ENCODE measurements at places on chromosomes 6 and 20.

- DNase-seq = no peak
Observed at GRCh38 chr20:25125636-25126035, 43.7 kb upstream of the VSX1 start.

DNA sequence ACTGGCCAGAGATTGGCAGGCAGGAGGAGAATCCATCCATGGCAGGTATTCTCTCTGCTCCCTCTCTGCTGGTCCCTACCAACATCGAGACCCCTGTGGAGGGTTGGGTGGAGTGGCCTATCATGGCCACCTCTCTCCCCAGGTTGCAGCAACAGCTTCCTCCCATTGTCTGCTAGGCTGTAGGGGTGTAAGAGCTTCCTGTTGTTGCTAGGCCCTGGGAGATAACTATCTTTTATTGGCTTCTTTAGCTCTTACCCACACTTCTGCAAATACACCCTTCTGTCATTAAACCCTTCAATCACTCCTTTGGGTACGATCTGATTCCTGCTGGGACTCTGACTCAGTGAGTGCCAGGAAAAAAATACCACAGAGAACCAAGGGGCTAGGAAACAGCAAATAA, 66.6 kb upstream of the FAM184A start:
- DNase-seq = no peak

DNA sequence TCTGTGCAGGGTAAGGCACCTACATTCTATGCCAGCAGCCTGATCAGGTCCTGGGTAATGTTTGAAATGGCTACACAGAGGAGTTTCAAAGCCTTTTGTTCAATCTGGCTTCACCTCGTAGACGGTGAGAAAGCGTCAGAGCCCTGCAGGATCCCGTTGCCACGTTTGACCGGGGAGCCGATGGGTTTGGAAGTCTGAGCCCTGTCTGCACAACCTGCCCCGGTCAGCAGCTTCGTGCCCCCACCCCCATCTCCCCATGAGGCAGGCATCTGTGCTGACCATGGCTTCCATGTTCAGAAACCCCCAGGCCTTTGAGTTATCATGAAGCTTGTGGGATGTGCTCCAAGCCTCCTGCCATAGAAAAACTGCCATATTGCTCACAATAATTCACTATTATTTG, 63.9 kb downstream of the PTPN1 start:
- no peak for DNase-seq

GRCh38 chr6:71737953-71738352, 148.4 kb upstream of the RIMS1 start:
- DNase-seq = no peak

DNA sequence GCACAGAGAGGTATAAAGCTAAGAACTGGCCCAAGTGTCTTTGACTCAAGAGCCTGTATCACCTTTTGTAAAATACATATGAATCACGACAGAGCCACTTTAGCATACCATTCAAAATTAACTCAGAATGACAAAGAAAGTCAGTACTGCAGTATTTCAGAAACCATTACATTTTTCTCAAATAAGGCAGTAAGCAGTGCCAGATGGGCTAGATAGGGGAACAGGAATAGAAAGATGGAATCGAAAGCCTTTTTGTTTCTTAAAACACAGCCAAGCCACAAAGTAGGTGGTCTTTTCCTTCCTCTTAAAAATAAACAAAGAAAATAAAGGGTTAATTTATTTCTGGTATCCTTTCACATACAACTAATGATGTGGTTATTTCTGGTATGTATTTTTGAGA, 10.3 kb downstream of the CLDN20 start:
- no peak for DNase-seq

DNA sequence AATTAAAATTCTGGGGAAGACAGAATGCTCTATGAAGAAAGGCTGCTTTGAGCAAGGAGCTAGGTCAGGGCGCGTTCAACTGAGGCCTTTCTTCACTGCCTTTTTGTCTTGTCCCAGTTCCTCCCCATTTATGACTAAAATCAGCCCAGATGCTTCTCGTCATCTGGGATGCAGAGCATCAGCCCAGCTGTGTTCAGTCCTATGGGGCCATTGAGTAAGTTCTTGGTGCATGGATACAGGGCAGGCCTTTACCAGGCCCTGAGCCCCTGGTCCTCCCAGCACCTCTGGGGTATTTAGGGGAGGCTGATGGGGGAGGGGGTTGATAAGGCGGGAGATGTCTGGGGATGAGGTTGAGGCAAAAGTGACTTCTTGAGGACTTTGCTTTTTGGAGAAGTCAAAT, 55.7 kb downstream of the PTPN1 start:
- no peak for DNase-seq

- DNase-seq = no peak
Observed at GRCh38 chr20:31740208-31740607, 1.1 kb downstream of the TPX2 start.

- DNase-seq = no peak
Observed at GRCh38 chr20:45487231-45487635, 17.7 kb downstream of the WFDC2 start.

DNA sequence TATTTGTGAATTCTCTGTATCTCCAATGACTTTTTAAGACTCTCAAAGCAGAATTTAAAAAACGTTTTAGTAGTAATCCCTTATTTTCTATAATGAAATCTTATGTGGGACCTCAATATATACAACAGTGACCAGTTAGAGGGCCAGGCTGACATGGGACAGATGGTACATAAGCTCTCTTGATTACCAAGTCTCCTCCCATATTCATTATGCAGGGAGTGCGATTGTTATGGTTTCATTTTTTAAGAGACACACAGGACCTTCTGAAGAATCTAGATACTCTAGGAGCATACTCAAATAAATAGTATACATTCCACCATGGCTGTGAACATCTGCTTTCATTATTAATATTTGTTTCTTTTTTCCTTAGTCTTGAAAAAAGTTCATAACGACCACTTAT, 43.5 kb downstream of the GCLC start:
- DNase-seq = no peak

Measured in GM12864 (cell line).